ENCODE measurements at places on chromosomes 2 and 18. TPM values are rescaled to one million over a fixed set of nuclear protein-coding genes. Genes with fewer than 3 reads are reported as not detected.

Gene LIMS4
- 1.2 TPM for total RNA-seq

Gene NCKAP5
- total RNA-seq = 5.8 TPM

Gene GLI2
- 1.4 TPM for total RNA-seq

Gene GEN1
- total RNA-seq = 13.5 TPM

Gene LDLRAD4
- total RNA-seq = 49.0 TPM

Gene COX7A2L
- total RNA-seq = 97.2 TPM

Gene NPHP1
- 0.56 TPM for total RNA-seq

Gene AMER3
- 0.40 TPM for total RNA-seq

Gene SPATA3
- total RNA-seq = not detected

DNA sequence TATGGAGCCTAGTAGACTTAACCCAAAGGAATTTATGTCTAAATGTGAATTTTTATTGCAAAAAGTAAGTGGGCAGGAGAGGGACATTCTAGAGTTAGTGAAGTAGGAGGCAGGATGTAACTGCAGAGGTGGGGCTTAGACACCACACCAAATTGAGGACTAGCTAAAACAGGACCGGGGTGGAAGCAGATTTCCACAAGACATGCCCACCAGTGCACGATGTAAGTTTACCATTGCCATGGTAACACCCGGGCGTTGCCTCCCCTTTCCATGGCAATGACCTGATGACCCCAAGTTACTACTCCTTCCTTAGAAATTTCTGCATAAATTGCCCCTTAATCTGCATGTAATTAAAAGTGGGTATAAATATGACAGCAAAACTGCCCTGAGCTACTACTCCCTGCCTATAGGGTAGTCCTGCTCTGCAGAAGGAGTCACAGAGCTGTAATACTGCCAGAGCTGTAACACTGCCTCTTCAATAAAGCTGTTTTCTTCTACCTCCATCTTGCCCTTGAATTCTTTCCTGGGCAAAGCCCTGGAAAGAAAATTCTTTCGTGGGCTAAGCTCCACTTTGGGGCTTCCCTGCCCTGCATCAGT is 509.7 kb downstream of the ERBB4 start:
- DNase-seq = no peak

DNA sequence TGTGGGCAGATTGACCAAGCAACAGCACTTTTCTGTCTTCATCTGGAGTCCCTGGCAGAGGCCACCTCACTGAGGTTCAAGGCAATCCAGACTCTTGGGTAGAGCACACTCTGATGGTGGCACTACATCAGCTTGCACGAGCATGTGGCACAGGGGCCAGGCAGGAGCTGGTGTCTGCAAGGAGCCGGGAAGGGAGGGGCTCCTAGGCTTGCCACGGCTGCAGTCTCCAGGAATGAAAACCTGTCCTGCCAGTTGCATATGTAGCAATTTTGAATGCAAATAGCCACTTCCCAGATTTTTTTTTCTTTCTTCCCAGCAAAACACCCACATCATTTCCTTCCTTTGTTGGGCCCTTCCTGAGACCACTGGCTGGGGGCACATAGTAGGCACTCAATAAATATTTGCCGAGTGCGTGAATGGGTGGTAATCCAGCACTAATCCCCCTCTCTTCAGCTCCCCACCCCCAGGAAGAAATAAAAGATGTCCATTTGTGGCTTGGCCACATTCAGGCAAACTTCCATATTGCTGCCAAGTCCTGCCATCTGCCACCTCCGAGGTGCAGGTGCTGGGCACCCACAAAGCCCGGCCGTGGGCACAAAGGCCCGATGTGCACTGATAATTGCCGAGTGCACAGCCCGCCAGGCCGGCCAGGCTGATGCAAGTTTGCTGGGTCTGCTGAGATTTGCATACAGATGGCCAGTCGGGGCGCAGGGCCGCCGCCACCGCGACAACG is 72.4 kb downstream of the MYCN start:
- peak; percentile 81 for DNase-seq

DNA sequence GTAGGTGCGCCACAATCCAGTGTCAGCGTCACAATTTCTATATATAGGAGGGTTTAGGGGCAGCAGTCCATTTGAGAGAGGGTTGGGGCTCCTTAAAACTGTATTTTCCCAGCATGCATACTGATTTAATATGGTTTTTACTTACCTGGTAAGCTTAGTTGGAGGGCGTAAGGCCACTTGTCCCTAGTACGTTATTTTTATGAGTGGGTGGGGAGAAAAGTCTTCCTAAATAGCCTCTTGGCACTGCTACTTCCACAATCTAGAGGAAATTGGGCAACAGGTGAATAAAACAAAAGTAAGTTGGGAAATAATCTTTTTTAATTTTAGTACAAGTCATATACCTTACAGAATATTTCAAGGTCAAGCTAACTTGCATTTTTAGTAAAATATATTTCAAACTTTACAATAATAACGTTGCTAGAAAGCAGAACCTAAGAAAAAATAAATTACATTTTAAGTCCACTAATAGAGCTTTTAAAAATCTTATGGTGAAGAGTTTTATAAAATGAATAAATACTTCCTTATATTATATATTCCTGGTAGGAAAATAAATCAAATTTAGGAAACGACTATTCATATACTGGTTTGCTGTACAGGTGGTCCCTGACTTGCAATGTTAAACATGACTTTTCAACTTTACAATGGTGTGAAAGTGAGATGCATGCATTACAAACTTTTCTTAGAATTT is 20.9 kb downstream of the DHRS9 start:
- DNase-seq = no peak

GRCh38 chr2:68487773-68488355 is 20.5 kb downstream of the APLF start:
- DNase-seq = no peak

- DNase-seq = no peak
These were observed 369.2 kb upstream of the PKDCC start for GRCh38 chr2:41678639-41679038.

GRCh38 chr2:23460228-23460627 is 75.2 kb downstream of the KLHL29 start:
- DNase-seq = no peak

GRCh38 chr18:3861495-3861894 is 411.5 kb downstream of the TGIF1 start:
- no peak for DNase-seq

DNA sequence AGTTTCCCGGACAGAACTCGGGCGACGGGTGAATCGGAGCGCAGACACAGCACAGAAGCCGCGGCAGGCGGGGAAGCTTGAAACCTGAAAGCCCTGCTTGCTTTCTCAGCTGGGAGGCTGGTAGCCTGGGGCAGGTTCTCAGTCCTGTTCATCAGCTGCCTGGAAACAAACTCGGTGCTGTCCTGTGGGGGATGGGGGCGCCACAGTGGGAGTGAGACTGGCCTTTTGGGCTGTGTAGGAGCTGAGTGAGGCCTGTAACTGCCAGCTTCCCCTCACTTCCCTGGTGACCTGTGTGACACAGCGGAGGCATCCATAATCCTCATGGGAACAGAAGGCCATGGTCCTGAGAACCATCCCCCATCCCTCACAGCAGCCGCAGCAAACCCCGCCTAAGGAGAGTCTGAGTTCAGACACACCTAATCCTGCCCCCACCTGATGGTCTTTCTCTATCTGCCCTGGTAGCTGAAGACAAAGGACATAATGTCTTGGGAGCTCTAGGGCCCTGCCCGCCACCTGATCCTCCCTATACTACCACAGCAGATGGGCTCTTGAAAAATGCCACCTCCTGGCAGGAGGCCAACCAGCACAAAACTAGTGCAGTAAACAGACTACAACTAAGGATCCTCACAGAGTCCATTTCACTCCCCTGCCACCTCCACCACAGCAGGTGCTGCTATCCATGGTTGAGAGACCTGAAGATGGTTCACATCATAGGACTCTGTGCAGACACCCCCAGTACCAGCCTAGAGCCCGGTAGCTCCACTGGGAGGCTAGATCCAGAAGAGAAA is 52.7 kb upstream of the LDLRAD4 start:
- DNase-seq = no peak

DNA sequence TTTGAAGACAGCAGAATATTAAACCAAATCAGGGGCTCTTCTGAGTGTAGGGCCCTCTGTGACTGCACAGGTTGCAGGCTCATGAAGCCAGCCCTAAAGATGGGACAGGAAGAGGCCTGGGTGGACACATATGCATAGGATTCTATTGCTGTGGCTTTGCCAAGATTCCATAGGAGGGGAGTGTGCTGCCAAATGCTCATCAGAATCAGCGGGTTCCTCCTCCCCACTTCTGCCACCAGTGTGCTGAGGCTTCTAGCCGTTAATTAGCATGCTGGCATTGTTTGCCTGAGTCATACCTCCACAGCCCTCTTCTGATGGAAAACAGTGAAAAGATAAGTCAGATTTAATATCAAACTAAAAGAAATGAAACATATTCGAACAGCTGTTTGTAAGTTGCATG is 103.9 kb upstream of the TMEFF2 start:
- DNase-seq = no peak

GRCh38 chr2:164803776-164804466 is 37.7 kb downstream of the COBLL1 start:
- no peak for DNase-seq

GRCh38 chr2:72718876-72719275 is 107.0 kb downstream of the EXOC6B start:
- no peak for DNase-seq

GRCh38 chr2:112841295-112842044 is 4.9 kb upstream of the IL1B start:
- DNase-seq = no peak

DNA sequence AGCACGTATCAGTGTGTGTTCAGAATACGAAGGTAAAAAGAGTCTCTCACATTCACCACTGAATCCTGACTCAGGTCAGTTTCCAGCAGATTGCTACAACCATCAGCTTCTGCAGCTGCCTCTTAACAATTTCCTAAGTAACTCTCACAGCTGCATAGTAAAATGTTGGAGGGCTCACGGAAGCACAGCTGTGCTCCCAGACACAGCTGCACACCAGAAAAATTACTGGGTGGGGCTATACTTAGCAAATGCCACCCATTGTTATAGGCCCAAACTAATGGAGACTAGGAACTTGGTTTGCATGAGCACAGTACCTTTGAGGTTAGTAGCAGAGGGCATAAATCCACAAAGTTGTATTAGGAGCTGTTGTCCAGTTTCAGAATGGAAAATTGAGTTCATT is 153.9 kb upstream of the ERBB4 start:
- DNase-seq = no peak

- DNase-seq = no peak
These were observed 1.9 kb downstream of the PRKRA start for GRCh38 chr2:178448968-178449661.

GRCh38 chr2:84870306-84870705 is 10.6 kb downstream of the TRABD2A start:
- no peak for DNase-seq

DNA sequence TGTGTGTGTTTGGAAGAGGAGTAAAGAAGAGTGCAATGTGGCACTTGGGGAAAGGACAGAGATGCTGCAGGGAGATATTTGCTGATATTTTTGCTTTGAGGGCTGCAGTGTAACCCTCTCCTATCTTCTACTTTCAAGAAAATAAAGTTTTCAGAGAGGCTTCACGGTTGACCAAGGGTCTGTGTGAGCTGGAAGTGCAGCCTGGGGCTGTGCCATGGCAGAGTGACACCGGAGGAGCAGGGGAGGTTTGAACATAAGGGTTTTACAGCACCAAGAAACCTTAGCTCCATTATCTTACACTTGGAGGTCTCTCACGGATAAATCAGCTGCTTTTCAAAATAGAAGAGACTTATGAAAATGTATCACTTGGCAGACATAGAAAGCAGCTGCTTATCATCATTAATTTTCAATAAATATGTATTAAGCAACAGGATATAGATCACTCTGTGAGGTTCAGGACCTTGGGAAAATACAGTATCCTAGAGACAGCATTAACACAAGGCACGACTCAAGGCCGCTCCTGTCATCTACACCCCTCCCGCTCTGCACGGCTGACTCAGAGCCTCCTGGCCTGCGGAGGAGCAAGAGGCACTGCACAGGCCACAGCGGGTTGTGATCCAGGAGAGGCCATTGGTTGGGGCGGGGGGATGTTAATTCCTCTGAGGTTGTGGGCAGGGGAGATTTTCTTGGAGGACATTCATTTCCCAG is 127.8 kb downstream of the COPS8 start:
- DNase-seq = no peak

DNA sequence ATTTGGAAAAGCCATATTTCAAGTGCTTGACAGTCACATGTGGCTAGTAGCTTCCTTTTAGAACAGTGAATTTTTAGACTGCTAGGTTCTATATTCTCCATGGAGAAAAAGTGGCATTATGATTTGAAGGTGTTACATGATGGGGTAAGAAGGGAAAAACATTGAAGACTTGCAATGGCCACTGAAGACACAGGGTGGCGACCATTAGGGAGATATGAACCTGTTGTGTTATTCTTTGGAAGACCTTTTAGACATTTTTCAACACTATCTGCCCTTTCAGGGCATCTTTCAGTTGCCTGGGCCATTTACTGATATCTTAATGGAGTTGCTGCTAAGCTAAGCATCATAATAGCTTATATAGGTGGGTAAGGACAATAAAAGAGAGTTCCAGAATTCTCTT is 1387.2 kb downstream of the SUCLG1 start:
- DNase-seq = no peak

DNA sequence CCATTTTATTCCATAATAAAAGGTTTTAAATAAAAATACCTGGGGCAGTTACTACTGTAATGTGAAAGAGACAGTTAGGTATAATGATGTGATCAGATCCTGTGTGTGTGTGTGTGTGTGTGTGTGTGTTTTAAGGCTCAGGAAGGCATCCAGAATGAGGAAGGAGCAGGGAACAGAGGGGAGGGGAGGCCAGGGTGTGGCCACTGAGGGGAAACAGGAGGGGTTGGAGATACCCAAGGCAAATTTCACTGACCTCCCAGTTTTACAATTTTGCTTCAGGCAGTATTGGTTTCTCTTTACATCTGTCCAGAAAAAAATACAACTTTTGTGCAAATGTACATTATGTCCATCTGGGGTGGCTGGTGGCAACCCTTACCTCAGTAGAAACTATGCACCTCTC is 163.5 kb upstream of the FBXO11 start:
- DNase-seq = no peak

GRCh38 chr18:69935319-69936190 is 12.1 kb downstream of the CD226 start:
- DNase-seq = no peak

- no peak for DNase-seq
These were observed 386.1 kb downstream of the SOCS6 start for GRCh38 chr18:70674896-70675295.

GRCh38 chr2:133717497-133717896 is 149.2 kb upstream of the NCKAP5 start:
- DNase-seq = no peak

DNA sequence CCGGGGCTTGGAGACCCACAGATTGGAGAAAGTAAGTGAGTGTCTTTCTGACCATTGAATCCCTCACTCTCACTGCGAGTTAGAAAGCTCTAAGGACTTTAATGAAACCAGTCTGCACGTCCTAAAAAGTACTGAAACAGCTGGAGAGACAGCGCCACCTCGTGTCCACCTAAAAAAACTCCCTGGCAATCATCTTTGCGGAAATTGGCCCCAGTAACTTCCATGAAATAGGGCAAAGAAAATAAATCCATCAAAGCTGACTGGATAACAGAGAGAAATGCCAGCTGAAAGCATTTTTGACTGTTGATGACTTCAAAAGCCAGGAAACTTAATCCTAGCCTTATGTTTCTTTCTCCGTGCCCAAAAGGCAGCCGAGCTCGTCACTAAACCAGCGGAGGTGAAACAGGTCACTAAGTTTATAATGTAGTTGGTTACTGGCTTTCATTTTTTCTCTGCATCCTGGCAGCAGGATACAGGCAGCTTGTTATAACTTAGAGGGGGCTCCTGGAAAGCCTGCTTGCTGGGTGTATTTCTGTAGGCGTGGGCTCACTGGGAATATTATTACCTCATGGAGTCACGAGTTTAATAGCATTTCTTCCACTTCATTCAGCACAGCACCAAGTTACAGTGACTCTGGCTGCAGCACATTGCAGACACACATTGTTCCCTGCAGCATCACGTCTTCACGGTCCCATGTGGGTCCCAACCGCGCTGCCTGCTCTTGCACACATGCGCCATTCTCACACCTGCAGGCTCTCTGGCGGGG is 266.5 kb downstream of the HRH4 start:
- peak; percentile 50 for DNase-seq
